NCI-H345 (cell line): ENCODE measurements at places on chromosomes 4 and X.
A peak's percentile ranks its signal among the peaks of the same experiment; 100 is the strongest.

DNA sequence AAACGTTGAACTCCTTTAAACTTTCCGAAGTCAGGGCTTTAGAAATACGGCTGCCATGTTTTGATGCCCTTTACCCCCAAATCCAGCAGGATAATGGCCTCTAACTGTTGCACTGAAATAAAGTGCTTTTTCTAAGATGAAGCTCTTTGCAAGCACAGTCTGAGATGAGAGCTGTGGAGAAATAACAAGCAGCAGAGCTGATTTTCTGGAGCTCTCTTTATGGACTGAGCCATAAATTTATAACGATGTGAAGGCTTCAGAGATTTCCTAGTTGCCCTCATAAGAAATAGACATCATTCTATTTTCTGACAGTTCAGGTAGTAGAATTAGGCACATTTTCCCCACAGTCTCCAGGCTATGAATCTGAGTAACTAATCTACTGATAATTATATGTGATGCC, 567.3 kb downstream of the PDHA2 start:
- DNase-seq = no peak

GRCh38 chrX:65587616-65588526, 53.3 kb upstream of the LAS1L start:
- DNase-seq = no peak

- no peak for DNase-seq
Observed at GRCh38 chrX:53321230-53321942, 40.0 kb upstream of the IQSEC2 start.

- DNase-seq = no peak
Observed at GRCh38 chr4:173752610-173753230, 222.7 kb upstream of the HAND2 start.

- DNase-seq = no peak
Observed at GRCh38 chrX:39766085-39766726, 331.6 kb downstream of the BCOR start.

- DNase-seq = no peak
Observed at GRCh38 chrX:17425136-17425535, 50.1 kb downstream of the NHS start.

GRCh38 chrX:118519411-118520215, 24.0 kb downstream of the DOCK11 start:
- no peak for DNase-seq

DNA sequence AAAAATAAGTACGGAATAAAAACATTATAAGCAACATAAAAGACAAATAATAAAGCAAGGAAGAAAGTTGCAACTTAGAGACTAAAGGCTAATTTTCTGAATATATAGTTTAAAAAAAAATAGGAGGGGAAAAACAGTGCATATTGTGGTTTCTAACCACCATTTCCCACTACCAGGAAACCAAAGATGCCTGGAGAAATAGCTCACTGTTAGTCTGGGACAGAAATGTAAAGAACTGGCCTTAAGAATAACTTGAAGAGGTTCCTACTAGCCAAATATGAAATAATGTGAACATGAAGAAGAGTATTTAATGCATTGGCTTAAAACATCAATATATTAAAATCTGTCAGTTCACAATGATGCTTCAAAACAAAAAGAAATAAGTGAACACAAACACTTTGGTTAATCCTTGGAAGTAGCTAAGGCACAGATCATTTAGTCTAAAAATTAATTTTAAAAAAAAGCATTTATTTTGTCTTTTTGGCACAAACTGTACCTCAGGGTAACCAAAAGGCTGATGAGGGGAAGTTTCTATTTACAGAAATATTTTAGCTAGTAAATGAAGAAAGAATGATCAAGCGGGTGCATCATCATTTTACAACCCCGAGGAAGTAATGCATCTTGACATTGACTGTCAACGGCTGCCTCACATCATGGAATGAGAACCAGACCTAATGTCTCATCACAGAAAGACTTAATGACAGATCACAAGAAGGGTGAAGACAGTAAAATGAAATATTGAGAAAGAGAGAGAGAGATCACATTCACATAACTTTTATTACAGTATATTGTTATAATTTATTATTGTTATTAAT, 297.2 kb upstream of the LDB2 start:
- DNase-seq = no peak

GRCh38 chr4:88865046-88865445, 167.4 kb upstream of the NAP1L5 start:
- DNase-seq = no peak

DNA sequence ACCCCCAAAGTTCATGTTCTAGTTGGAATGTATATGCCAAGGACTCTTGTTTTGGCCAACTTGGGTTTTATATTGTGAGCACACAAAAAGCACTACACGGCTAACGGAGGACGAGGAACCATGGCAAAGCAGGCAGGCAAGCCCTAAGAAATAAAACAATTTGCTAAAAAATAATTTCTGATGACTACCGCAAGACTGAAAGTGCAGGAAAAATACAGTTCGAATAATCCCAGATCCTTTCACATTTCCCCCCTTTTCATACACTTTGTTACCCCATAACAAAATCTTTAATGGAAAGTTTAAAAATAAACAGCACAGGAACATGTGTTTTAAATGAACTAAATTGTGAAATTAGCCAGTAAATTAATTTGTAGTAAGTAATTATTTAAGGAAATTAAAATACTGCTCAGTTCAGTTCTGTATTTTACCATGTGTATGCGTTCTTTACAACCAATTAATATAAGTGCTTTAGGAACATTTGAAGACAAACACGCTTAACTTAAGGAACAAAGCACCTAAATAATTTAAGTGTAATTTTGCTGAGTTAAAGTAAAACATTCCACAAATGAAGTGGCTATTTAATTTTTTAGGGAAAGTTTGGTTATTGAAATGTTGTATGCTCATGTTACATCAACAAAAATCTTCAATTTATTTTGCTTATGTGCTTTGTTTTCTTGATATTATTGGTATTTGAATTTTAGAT, 12.4 kb upstream of the PITX2 start:
- DNase-seq = no peak

- no peak for DNase-seq
Observed at GRCh38 chr4:144353292-144353691, 212.8 kb upstream of the GYPA start.

DNA sequence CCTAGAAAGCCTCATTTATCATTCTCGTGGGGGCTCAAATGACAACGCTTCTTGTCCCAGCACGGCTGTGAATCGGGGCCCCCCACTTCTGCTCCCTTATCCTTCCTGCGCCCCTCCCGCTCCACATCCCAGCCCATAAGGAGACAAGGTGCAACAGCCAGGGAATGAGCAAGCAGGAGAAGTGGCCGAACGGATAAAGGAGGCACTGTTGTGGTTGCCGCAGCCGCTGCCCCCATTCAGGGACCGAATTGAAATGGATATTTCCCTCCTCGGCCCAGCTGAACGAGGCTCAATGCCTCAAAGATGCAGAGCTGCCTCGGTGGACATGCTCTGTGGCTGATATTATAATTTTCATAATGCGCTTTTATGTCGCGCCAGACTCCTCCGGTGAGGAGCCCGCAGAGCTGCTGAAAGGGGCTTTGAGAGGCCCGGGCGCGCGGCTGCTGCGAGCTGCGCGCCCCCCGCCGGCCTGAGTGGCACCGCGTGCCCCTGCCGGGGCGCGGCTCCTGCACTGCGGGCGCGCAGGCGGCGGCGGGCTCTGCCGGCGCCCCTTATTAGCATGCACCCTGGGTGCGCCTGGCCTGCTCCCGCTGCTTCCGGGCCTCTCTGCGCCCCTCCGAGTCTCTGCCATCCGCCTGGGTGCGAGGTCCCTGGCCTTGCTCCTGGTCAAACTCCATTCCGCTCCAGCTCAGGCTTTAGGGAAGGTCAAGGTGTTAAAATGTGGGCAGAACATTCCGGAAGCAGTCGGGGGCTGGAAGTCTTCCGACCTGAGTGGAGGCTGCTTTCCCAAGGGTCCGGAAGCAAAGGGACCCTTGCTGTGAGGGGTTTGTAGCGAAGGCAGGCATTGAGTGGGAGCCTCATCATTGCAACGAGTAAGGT, 68.2 kb upstream of the TMEM33 start:
- DNase-seq = no peak

GRCh38 chrX:19343085-19343534, 617 bp upstream of the PDHA1 start:
- no peak for DNase-seq

GRCh38 chr4:114997576-114998247, 115.7 kb downstream of the NDST4 start:
- no peak for DNase-seq

DNA sequence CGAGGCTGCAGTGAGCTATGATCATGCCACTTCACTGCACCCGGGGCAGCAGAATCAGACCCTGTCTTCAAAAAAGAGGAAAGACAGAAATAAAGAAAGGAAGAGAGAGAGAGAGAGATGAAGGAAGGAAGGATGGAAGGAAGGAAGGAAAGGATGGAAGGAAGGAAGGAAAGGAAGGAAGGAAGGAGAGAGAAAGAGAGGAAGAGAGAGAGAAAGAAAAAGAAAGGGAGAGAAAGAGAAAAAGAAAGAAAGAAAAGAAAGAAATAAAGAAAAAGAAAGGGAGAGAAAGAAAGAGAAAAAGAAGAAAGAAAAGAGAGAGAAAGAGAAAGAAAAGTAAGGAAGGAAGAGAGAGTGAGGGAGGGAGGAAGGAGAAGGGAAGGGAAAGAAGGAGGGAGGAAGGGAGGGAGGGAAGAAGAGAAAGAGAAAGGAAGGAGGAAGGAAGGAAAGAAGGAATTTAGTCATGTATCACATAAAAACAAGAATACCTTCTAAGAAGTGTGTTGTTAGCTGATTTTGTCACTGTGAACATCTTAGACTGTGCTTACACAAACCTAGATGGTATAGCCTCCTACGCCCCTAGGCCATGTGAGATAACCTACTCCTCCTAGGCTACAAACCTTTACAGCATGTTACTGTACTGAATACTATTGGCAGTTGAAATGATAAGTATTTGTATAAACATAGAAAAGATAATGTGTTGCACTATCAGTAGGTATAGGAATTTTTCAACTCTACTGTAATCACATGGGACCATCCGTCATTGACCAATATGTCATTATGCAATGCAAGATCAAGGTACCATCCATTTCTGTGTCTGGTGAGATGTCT, 17.4 kb upstream of the AFF1 start:
- DNase-seq = no peak

GRCh38 chr4:140300271-140300970, 73.0 kb upstream of the SCOC start:
- peak; percentile 6 for DNase-seq

DNA sequence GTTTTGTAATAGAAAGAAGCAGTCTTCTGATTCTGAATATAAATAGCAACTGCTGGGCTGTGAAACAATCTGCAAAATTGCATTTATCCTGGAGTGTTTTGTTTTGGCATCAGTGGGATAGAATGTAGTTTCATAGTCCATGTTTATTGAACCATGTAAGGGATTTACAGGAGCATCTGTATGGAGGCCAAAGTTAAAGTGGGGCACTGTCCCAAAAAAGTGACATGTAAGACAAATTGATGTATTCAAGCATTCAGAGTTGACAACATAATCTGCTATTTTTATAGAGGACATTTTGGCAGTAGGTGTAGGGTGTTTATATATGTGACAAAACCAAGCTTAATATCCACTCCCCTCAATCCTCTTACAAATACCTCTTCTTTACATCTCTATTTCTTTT, 200.5 kb upstream of the ANK2 start:
- DNase-seq = no peak

DNA sequence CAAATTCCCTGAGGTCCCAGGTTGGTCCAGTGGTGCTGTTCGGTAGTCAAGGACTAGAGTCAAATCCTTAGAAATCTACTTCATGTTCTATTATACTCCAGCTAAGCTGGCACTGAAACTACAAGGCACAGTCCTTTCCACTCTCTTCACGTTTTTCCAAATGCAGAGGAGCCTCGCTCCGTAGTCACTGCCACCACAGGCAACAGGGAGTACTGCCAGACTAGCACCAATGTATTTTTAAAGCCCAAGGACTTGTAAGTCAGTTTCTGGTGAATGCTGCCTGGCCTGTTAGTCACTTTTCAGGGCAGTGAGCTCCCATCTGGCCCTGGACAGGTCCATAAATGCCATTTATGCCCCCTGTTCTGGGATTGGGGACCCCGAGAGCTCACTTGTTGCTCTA, 323.5 kb downstream of the FAM47A start:
- no peak for DNase-seq

DNA sequence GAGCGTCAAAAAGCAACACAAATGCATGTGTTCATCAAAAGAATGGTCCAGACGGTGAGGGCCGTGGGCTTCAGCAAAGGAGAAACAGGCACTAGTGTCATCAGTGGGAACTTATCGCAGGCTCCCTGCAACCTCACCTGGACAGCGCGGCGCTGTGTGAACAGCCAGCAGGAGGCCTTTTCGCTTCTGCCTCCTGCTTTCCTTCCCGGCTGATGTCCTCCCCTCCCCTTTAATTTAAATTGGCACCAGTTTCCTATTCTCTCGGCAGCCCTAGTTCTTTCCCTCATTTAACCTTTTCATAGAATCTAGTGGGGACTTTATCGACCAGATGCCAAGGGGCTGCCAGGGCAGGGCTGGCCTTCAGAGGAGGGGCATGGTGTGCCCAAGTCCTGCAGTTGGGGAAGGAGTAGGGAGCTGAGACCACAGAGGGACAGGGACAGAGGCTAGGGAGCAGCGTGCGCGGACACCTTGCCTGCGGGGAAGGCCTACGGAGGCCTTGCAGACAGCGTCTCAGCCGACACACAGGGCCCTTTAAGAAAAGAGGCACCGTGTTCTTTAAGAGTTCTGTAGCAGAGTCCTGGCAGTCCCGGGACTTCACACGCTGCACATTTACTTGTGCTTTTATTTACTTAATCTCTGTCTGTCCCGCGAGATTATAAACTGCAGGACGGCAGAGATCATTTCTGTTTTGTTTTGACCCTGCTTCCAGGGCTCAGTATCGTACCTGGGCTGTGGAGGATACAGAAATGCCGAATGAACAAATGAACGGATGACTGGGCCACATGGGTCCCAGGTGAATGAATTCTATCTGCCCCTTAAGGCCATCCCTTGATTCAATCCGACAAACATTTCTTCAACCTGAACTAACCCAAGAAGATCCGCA, 8.4 kb upstream of the SORBS2 start:
- DNase-seq = peak; percentile 33

DNA sequence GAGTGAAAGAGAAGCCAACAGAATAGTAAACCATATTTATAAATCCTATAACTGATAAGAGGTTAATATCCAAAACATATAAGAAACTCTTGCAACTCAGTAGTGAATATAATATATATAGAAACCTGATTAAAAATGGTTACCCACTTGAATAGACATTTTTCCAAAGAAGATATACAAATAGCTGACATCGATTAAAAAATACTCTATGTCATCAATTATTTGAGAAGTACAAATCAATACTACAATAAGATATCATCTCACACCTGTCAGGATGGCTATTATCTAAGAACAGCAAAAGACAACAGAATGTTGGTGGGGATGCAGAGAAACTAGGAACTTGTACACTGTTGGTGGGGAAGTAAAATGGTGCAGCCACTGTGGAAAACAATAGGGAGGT, 254.4 kb downstream of the PPARGC1A start:
- DNase-seq = no peak

DNA sequence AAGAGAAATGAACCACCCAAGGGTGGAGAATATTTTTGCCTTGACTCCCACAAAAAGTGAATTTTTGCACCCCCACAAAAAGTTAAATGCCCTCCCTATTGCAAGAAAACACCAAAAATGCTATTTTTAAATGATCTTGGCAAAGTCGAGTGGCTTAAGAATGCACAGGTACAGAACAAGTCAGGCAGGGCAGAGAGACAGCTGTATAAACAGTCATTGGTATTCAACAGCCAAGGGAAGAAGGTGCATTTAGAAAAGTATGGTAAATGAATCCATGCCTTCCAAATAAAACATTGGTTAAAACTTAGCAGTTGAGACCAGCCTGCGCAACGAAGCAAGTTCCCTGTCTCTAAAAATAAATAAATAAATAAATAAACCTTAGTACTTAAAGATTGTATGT, 169.3 kb downstream of the CHIC2 start:
- DNase-seq = peak; percentile 14
